Activated T-helper 1 cell treated with Interleukin-2 at 50 U/mL for 16 hours (primary cell): ENCODE measurements at places on chromosomes 13 and 19.

- no peak for DNase-seq
Measured at GRCh38 chr13:27137759-27138158, 33.9 kb downstream of the USP12 start.

DNA sequence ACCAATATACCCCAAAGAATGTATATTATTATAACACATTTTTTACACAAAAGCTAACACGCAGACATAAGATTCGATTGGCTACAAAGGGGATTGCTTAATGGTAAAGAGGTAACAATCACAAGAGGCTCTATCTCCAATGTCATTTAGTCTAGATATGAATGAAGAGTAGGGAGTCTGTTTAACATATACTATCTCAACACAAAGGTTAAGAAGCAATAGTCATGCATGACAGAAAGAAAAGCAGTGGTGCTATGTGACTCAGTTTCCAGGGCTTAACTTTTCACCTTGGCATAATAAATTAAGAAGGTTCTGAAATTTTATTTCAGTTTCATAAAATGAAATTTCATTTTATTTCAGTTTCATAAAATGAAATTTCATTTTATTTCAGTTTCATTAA lies 33.3 kb downstream of the UFM1 start:
- no peak for DNase-seq

- no peak for DNase-seq
Measured at GRCh38 chr13:23679220-23679619, 109.0 kb downstream of the TNFRSF19 start.

GRCh38 chr19:35703343-35703742 lies 1.0 kb upstream of the ZBTB32 start:
- DNase-seq: no peak

GRCh38 chr13:90783273-90783672 lies 564.2 kb upstream of the MIR17HG start:
- DNase-seq: no peak

GRCh38 chr13:54347531-54347930 lies 1318.9 kb downstream of the OLFM4 start:
- DNase-seq: no peak

DNA sequence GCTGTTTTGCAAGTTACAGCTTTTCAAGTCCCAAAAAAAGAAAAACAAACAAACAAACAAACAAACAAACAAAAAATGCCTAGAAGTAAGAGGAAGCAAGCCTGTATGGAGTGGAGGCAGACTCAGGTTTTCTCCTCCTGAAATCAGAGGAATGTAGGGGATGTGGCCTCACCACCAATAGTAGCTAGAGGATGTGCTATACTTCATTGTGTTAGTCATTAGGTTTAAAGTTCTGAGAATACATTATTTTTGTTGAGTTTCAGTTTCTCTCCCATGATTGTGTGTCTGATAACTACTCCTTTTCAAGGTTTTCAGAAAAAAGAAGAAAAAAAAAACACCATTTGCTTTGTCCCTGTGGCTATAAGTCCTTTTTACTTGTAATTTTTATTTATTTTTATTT lies 524.5 kb downstream of the GPC6 start:
- no peak for DNase-seq

DNA sequence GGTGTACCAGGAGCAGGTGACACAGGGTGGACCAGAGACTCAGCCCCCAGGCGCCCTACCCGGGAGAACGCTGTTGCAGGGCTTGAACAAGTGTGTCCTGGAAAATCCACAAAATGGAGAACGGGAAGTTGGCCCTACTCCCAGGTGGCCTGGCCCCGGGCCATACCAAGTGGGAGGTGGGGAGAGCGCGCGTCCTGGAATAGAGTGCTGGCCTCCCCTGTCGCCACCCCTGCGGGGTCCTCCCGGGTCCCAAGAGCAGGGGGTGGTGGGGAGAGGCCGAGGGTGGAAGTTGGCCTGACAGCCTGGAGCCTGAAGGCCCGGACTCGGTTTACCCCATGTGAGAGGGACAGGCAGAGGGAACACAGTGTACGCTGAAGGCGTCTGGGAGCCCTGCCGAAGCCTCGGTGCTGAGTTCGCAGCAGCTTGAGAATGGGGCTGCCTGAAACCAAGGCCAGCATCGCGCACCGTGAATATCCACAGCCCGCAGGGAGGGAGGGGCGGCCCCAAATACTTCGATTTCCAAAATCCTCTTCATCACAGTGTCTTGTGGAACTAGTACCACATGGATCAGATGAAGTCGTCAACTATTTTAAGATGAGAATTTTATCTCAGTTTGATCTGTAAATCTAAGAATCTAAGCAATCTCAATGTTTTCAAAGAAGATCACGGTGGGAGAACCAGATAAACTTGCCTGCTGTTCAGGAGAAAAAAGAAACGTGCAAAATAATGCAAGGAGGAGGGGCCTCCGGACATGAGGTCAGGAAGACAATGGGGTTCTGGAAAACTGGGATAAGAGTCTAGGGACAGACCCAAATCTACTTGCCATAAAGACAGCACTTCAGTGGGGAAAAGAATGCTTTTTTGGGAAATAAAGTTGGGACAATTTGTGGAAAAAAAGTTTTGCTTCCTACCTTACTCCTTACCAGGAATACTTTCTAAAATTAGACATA lies 10.4 kb upstream of the KLF16 start:
- no peak for DNase-seq

- DNase-seq: peak; percentile 55
Measured at GRCh38 chr13:95404141-95404882, 103.1 kb upstream of the ABCC4 start.

DNA sequence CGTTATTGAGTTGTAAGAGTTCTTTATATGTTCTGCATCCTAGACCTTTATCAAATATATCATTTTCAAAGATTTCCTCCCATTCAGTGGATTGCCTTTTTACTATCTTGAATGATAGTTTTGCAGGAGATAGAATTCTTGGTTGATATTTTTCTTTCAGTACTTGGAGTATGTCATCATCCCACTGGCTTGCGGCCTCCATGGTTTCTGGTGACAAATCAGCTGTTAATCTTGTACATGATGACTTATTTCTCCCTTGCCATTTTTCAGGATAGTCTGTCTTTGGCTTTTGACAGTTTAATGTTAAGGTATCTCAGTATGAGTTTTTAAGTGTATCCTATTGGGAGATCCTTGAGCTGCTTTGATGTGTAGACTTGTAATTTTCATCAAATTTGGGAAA lies 8.5 kb downstream of the ZNF557 start:
- no peak for DNase-seq

GRCh38 chr19:41627966-41628675 lies 1.2 kb upstream of the CEACAM4 start:
- DNase-seq: no peak

GRCh38 chr13:27354379-27354778 lies 70.0 kb upstream of the GTF3A start:
- DNase-seq: no peak

GRCh38 chr13:80408270-80408669 lies 67.3 kb upstream of the SPRY2 start:
- no peak for DNase-seq

- DNase-seq: no peak
Measured at GRCh38 chr19:38290631-38291147, 13.4 kb upstream of the C19orf33 start.

DNA sequence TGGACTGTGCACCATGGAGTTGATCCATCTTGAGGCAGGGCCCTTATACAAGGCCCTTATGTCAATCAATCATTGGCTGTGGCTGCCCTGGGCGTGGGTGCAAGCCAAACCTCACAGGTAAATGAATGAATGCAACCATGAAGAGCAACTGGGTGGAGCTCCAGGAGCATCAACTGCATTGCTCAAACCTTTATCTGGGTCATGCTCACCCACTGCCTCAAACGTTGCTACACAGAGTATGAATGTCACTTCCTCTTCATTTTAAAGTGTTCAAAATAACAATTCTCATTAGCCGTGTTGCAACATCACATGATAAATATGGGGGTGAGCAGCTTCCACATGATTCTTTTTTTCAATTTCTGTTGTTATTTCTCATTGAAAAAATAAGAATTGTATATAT lies 6.4 kb upstream of the ZNF333 start:
- no peak for DNase-seq

DNA sequence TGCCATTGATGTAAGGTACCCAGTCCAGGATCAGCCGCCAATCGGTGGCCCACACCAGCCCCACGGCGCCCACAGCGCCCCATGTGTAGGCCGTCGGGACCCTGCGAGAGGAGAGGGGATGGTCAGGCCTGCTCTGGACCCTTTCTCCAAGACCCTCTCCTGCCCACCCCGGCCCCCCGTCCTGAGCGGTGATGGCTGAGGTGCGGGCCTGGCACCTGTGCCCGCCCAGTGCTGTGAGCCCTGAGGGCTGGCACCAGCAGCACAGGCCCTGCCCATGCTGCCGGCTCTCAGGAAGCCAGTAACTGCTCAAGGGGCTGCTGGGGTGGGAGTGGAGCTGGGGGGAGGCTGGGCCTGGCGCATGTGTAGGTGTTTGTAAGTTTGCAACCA lies 5.8 kb downstream of the UQCR11 start:
- no peak for DNase-seq

DNA sequence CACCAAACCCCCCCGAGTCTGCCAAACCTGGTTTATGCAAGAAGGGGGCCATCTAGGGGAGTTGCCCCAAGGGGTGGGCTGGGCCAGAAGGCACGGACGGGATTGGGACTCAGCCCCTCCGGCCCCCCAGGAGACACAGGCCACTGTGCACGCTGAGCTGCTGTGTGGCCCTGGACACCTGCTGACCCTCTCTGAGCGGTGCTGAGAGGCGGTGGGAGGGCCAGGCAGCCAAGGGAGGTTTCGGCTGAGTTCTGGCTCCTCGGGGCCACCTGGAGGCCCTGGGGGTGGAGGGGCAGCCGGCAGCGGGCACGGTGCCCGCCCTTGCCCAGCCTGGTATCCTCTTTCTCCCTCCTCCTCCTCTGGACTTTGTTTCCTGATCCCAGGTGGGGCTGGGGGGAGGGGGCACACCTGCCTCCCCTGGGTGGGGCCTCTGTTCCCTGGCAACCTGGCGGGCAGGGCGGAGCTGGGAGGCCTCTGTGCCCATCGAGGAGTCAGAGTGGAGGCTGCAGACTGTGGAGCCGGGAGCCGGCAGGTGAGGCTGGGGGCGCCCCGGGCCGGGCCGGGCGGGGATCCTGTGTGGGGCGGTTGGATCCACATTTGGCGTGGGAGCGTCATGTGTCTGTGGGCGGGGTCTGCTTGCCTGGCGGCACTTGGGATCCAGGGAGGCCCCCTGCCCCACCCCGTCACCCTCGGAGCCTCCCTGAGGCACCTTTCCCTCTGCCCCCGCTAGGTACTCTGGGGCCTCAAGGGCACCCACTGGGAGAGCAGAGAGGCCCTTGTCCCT lies at the start of gene MISP:
MISP (plus strand) TSS at position 473 of the 784 bp plus-strand sequence. CDS start 5,835 bp downstream, outside the sequence.
- DNase-seq: no peak

GRCh38 chr19:50607874-50608785 lies 31.6 kb downstream of the SYT3 start:
- peak; percentile 15 for DNase-seq

DNA sequence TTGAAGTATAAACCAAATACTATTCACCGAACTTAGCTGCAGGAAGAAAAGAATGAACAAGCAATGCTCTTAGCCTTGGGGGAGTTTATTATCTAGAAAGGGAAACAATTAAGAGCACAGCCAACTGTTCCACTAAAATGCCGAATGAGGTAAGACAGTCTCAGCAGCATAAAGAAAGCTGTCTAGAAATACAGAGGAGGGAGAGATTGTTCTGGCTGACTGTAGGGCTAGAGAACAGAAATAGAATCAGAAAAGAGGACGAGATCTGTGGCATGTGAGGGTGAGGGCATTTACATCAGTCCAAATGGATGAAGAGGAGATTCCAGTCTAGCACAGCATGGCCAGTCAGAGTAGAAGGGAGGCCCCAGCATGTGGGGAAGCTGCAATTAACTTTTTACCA lies 56.8 kb upstream of the TNFRSF19 start:
- DNase-seq: no peak

DNA sequence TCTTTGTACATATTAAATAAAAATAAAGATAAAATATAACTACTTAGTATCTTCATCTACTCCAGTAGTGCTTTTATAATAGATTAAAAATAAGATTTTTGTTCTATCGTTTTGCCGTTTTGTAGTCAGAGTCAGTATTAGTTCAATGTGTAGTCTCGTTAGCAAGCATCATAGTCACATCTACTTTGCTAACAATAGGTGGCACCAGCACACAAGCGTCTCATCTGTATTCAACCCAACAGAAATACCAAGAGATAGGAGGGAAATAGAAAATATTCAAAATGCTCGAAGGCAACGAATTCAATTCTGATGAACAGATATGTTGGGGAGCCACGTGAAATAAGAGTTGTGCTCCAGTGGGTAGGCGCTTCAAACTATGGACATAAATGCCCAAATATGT lies 21.4 kb upstream of the MICU2 start:
- DNase-seq: no peak

DNA sequence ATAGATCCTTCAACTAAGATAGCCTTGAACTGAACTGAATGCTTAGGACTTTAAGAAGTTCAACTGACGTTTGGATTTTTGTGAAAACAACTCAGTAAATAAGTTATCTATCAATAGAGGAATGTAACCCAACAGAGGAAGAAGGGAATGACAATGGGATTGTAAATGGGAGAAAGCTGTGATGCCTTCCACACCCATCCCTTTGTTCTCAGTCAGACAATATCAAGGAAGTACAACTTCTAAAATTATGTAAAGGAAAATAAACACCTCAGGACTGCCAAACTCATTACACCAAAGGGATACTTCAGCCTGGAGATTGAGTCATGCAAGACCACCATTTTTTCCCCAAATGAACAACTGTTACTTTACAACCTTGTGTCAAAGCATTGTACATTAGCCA lies 21.1 kb downstream of the CEACAM8 start:
- DNase-seq: no peak

DNA sequence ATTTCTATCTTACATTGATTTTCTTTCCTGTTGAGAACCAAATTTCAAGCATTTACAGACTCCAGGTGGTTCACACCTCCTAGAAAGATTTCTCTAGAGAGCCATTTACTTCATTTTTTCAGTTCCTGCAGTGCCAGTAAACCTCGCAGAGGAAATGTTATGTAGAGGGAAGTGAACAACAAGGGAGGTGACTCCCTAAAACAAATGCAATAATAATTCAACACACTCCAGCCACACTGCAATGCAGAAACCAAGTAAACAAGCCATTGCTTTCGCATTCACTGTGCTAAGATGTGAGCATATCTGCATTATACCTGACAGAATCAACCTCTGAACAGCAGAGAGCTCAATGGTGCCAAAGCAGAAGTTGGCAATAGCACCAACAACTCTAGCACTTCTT lies 215.1 kb downstream of the RBM26 start:
- DNase-seq: no peak
